ENCODE measurements at places on chromosomes 1 and 21.

DNA sequence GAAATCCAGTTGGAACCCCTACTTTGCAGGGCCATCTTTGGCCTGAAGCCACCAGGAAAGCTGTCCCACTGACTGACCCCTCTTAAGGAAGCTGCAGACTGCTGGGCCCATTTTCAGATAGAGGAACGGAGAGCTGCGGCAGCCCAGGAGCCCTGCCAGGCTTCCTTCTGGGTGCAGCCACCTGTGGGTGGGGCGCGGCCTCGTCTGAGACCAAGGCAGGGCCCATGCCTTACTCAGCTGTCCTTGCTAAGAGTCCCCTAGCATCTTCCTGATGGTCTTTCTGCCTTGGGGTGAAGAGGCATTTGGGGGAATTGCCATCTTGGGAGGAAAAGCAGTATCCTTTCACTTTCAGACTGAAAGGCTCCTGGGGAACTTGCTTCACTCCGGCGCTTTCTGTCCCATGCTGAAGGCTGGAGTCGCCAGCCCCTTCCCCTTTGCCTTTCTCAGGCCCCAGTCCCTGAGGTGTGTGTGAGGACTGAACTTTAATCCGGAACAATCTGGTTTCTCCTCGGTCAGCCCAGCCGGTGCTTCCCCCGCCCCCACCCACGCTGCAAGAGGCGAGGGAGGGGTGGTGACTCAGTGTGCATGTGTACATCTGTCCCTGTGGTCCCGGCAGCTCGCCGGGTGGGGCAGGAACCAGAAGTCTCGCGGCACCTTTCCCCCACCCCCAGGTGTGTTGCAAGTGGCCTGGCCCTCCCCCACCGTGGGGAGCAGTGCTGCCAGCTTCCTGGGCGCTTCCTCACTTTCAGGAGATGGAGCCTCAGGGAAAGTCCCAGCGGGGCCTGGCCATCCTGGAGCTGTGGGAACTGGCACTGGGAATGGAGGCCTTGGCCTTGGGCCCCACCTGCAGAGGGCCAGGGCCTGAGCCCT is 5.1 kb downstream of the ZC3H12A start:
- peak overlapping the region; percentile 94 for H3K27ac ChIP-seq
- peaks cover 42% of the 10 kb centered on the region for H3K4me1 ChIP-seq
- H3K27me3 ChIP-seq = no peaks in the 10 kb centered on the region
- peak overlapping the region; percentile 4 for H3K4me3 ChIP-seq

GRCh38 chr1:31429583-31429982 is 16.6 kb downstream of the SERINC2 start:
- H3K36me3 ChIP-seq = peaks cover 44% of the 10 kb centered on the region
- no peak for DNase-seq
- H3K4me3 ChIP-seq = no peak overlapping the region

DNA sequence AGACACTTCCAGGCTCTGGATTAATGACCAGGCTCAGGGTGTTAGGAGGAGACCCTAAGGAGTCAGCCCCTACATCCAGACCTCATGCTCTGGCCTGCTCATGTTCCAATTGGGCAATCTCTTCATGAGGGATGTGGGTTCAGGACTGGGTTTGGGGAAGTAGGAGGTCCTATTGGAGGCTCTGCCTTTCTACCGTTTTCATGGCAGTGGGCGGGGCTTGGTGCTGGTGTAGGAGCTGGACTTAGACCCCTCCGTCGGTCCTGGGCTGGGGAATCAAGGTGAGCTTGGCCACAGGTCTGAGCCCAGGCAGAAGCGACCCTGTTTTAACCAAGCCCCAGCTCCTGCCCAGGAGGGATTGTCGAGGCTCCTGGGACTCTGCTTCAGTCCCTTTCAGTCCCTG is 123.4 kb downstream of the PRDM16 start:
- H3K36me3 ChIP-seq = no peaks in the 10 kb centered on the region
- H3K27ac ChIP-seq = no peak overlapping the region
- H3K4me1 ChIP-seq = no peaks in the 10 kb centered on the region
- H3K27me3 ChIP-seq = no peaks in the 10 kb centered on the region
- no peak overlapping the region for H3K4me3 ChIP-seq

DNA sequence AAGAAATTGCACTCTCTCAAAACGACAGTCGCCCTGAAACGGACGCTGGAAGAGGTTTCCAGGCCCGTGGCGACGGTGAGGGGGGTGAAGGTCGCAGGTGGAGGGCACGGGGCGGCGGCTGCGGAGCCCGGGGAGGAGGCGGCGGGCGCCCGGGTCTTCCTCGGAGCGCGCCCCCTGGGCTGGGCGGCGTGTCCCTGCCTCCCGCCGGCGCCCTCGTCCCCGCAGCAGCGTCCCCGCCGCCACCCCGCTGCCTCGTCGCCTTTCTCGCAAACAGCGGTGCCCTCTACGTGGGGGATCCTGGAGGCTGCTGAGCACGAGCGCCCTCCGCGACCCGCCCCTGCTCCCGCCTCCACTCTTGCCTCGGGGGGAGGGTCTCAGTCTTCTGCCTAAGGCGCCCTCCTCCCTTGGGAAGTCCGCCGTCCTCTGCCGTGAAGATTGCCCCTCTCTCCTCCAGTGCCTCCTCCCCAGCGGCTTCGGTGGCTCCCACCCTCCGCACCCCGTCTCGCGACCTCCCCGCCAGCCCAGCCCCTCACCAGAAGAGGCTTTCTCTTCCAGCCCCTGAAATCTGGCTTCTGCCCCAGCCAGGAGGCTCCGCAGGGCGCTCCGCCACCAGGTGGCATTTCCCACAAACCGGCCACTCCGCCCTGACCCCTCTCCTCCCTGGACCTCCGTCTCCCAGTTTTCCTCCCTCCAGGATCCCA is 227.4 kb downstream of the SDCCAG8 start:
- peaks cover 2% of the 10 kb centered on the region for H3K4me1 ChIP-seq
- DNase-seq = no peak
- no peak overlapping the region for H3K27ac ChIP-seq
- H3K4me3 ChIP-seq = no peak overlapping the region
- no peaks in the 10 kb centered on the region for H3K27me3 ChIP-seq
- no peaks in the 10 kb centered on the region for H3K36me3 ChIP-seq

DNA sequence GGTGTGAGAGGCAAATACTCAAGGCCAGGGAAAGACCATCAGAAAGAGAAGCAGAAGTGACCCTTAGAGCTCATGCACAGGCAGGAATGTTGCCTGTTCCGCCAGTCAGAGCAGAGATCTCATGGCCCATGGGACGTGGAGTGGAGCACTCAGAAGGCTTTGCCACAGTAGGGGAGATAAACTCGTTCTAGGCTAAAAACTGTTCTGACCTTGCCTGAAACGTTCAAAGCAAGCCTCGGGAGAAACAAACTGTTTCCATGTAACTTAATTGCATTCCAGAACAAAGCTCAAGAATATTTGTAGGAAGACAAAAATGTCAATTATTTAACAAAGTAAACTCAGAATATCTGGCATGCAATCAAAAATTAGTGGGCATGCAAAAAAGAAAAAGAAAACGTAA is 20.7 kb upstream of the SLC19A1 start:
- H3K4me1 ChIP-seq = peaks cover 9% of the 10 kb centered on the region
- peak; percentile 25 for DNase-seq
- no peaks in the 10 kb centered on the region for H3K36me3 ChIP-seq
- peaks cover 6% of the 10 kb centered on the region for H3K27me3 ChIP-seq
- H3K4me3 ChIP-seq = no peak overlapping the region

- DNase-seq = no peak
- H3K4me1 ChIP-seq = no peaks in the 10 kb centered on the region
- H3K27ac ChIP-seq = no peak overlapping the region
- H3K27me3 ChIP-seq = peaks cover 79% of the 10 kb centered on the region
These were observed 15.8 kb upstream of the SH2D2A start for GRCh38 chr1:156832434-156832833.

GRCh38 chr1:102891868-102892625 is 216.3 kb downstream of the COL11A1 start:
- H3K4me3 ChIP-seq = no peak overlapping the region
- H3K4me1 ChIP-seq = peaks cover 3% of the 10 kb centered on the region
- no peak overlapping the region for H3K27ac ChIP-seq
- no peaks in the 10 kb centered on the region for H3K36me3 ChIP-seq
- DNase-seq = peak; percentile 87

DNA sequence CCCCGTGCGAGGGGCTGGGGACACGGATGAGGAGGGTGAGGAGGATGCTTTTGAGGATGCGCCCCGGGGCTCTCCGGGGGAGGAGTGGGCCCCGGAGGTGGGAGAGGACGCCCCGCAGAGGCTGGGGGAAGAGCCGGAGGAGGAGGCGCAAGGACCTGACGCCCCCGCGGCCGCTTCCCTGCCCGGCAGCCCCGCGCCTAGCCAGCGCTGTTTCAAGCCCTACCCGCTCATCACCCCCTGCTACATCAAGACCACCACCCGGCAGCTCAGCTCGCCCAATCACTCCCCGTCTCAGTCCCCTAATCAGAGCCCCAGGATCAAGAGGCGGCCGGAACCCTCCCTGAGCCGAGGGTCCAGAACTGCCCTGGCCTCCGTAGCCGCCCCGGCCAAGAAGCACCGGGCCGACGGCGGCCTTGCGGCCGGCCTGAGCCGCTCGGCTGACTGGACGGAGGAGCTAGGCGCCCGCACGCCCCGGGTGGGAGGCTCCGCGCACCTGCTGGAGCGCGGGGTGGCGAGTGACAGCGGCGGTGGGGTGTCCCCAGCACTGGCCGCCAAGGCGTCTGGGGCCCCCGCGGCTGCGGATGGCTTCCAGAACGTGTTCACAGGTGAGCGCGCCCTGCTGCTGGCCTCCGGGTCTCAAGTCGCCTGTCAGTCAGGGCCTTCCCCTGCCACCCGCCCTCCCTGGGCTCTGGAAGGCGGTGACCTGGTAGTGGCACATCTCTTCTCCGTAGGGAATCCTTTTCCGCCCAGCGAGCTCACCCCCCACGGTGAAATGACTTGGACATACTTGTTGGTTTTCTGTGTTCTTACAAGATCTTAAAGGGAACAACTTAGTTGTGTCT is 1.7 kb downstream of the FMN2 start:
- H3K27me3 ChIP-seq = no peaks in the 10 kb centered on the region
- peak overlapping the region; percentile 33 for H3K27ac ChIP-seq
- peak overlapping the region; percentile 89 for H3K4me3 ChIP-seq
- peaks cover 2% of the 10 kb centered on the region for H3K4me1 ChIP-seq
- DNase-seq = no peak

DNA sequence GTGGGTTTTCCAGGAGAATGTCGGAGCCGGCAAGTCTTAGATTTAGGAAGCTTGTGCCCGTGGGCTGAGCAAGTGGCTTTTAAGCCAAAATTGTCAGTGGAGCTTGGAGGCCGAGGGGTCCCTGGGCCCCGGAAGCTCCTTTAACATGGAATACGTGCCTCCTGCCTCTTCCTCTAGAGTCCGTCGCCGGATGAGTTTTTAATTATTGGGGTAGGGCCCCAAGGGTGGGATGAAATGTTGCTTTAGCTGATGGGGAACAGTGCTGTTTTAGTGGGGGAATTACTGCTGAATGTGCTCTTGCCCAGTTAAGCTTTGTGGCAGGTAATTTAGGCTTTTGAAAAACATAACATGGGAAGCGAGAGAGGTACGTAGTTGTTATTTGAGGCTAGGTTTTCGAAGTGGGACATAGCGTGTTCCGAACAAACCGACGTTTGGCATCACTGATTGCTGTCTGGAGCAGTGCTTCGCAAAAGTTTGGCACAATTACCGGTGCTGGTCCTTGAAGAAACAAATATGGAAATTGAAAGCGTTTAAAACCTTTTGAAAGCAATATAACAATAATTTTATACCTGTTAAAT is 786 bp downstream of the RPL5 start:
- peaks cover 6% of the 10 kb centered on the region for H3K4me1 ChIP-seq
- no peaks in the 10 kb centered on the region for H3K27me3 ChIP-seq
- H3K4me3 ChIP-seq = peak overlapping the region; percentile 72
- peak overlapping the region; percentile 87 for H3K27ac ChIP-seq
- peaks cover 20% of the 10 kb centered on the region for H3K36me3 ChIP-seq
- no peak for DNase-seq

DNA sequence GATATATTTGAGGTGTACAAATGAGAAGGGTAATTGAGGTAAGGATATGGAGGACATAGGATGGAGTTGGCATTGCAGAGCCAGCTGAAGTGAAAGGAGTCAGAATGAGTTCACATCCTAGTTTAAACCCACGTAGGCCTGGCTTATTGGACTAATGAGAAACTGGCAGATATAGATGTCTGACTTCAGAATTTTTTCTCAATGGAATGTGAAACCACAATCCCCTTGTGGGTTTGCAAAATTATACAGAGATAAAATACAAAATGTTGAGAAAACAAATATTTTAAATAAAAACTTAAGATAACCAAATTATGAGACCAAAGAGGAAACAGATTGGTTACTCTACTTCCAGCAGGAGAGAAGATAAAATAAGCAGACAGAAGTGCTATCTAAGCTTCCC is 277.4 kb upstream of the LRRC7 start:
- H3K4me3 ChIP-seq = no peak overlapping the region
- H3K4me1 ChIP-seq = no peaks in the 10 kb centered on the region
- no peaks in the 10 kb centered on the region for H3K36me3 ChIP-seq
- no peak overlapping the region for H3K27ac ChIP-seq
- no peak for DNase-seq
- H3K27me3 ChIP-seq = no peaks in the 10 kb centered on the region

DNA sequence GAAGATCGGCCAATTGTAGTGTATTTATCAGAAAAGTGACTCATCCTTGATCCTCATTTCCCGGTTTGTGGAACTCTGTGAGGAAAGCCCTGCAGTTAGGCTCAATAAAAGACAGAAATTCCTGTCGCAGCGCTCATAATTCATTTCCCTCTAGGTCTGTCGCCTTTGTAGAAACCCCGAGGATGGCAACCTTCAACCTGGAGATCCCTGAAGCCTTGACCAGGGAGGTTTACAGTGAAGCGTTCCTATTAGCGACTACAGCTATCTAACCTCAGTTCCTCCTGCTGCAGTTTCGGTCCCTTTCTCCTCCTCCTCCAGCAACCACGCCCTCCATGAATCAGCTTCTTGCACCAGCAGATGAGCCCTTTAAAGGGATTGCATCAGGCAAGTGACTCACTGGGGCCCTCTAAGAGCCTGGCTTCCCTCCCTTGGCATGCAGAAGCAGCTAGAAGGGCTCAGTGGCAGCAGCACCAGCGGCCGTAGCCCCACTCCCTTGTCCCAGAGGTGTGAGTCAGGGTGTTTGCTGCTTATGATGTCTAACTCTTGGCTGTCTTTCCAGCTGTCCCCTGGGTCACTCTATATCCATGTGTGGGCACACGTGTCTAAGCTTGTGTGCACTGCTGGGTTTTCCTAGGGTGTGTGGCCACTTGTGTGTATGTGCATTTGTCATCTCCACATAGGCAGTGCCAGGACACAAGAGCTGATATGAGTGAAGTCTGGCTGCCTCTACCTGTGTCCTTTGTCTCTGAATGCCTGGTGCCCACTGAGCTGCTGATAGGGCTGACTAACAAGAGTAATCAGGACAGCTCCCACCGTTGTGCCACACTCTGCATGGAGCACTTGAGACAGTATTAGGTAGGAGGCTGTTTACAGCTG is 779 bp upstream of the STK40 start:
- peak; percentile 100 for DNase-seq
- H3K4me3 ChIP-seq = peak overlapping the region; percentile 42
- peaks cover 18% of the 10 kb centered on the region for H3K4me1 ChIP-seq
- H3K27ac ChIP-seq = peak overlapping the region; percentile 94

DNA sequence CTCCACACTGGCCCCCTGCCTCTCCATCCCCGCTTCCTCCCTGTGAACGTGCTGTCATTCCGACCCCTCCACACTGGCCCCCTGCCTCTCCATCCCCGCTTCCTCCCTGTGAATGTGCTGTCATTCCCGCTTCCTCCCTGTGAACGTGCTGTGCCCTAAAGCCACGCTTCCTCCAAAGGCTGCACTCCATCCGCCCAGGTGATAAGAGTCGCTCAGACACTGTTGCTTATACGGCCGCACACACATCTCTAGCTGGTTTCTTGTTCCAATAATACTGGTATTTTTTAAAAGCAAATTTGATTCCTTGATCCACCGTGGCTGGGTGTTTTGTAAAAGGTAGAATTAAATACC is 39.3 kb upstream of the TSPEAR start:
- H3K27me3 ChIP-seq = peaks cover 37% of the 10 kb centered on the region
- H3K4me3 ChIP-seq = no peak overlapping the region
- H3K36me3 ChIP-seq = no peaks in the 10 kb centered on the region
- no peak for DNase-seq
- H3K27ac ChIP-seq = no peak overlapping the region

Measured in IMR-90 (cell line).